ENCODE measurements at places on chromosomes 7 and 10.

DNA sequence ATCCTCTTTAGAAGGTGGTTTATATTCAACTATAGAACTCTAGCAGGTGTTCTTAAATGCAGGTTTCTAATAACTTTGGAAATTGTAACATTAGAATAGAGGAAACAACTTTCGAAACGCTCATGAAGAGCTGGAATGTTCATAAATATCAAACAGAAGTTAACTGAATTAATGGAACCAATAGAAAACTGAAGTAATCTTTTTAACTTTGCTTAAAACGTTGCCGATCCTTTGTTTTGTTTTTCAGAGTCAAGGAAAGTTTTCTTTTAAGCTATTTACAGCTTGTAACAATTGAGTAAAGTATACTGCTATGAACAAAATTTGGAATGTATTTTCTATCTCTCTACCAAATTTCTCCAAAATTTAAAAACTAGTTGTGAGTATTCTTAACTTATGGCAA lies 19.0 kb upstream of the CLDN3 start:
- no peak for DNase-seq

DNA sequence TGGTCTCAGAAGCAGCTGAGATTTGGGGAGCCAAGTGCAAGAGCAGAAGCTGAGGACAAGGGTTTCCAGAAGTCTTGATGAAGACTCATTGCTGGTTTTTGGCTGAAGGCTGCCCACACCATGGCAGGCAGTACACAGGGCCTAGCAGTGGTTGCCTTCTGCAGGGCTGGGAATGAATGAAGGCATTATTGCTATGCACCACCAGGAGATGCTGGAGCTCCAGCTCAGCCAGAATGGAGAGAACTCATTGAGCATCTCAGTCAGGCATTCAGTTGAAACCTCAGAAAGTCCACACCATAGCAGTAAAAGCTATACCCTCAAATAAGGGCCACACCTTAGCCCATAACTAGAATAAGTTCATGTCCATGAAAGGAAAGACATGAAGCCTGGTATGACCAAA lies 190.5 kb downstream of the DPP6 start:
- no peak for DNase-seq

DNA sequence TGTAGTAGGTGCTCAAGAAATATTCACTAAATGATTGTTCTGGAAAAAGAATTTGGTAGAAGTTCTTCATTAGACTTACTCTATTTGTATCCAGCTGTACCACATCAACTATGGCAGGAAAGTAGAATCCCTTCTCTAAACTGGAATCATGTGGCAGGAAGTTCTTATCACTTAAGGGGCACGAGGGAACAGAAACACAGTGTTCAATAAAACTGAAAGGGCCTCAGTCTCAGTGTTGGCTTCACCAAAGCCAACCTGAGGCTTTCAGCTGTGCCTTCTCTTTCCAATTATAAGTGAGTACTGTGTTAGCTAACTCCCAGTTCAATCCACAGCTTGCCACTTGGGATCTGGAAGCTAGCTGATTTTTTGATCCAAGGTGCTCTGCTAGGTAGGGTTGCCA lies 257.6 kb upstream of the LRGUK start:
- DNase-seq: no peak

DNA sequence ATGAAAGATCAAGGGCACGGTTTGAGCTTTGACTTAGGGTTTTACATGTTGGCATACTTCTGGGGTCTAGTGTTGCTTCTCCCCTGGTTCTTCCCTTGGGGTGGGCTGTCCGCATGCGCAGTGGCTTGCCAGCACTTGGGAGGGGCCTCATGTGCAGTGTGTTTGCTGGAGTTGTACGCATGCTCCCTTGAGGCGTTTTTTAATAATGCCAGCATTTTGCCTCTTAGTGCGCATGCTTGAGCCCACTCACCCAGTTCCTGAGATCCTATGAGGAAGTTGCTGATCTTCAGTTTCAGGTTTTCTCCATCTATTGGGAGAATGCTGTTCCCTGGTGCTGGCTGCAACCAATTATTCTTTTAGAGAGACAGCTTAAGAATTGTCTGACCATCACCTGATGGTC lies 113.4 kb upstream of the GPR141 start:
- DNase-seq: no peak

GRCh38 chr10:60932756-60933155 lies 11.2 kb downstream of the RHOBTB1 start:
- no peak for DNase-seq

- DNase-seq: no peak
These were observed 86.0 kb upstream of the ANKRD1 start for GRCh38 chr10:91006752-91007346.

DNA sequence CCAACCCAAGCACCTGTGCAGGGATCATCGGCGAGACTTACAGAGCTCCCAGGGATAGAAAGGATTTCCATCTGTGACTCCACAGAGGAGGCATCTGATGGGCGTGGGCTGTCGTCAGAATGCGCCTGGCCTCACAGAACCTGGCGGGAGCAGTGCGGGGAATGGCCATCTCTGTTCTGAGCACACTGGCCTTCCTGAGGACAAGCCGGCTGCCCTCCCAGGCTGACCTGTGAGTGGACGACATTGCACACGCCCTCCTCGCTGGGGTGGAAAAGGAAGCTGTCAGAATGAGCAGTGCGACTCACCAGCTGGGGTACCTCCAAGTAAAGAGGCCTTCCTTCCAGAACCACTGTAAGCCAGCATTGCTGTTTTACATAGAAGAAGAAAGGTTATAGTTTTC lies 234.6 kb upstream of the PITRM1 start:
- DNase-seq: no peak

- DNase-seq: no peak
These were observed 42.4 kb downstream of the CRCP start for GRCh38 chr7:66157060-66157459.

Data from astrocyte of the spinal cord (primary cell).